Hypothalamus (tissue), 51 donors: ENCODE measurements at places on chromosomes 6 and 20.

DNA sequence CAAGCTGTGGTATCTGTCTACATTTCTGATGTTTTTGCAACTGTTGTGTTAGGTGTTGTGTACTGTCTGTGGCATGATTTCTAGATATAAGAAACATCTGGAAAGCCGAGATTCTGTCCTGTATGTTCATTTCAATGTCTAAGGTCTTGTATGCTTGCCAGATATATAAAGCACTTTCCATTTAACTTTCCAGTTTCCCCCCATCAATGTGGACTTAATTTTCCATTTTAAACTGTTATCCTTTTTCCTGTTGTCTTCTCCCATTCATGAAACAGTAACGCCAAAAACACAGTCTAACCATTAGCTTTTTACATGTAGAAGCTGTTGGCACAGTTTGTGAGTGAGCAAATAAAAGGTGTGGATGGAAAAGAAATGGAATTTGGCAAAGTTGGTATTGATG lies 181.6 kb downstream of the FARS2 start:
- no peak for DNase-seq

- DNase-seq, result no peak
Measured at GRCh38 chr20:31565699-31566318, 39.3 kb upstream of the ID1 start.

DNA sequence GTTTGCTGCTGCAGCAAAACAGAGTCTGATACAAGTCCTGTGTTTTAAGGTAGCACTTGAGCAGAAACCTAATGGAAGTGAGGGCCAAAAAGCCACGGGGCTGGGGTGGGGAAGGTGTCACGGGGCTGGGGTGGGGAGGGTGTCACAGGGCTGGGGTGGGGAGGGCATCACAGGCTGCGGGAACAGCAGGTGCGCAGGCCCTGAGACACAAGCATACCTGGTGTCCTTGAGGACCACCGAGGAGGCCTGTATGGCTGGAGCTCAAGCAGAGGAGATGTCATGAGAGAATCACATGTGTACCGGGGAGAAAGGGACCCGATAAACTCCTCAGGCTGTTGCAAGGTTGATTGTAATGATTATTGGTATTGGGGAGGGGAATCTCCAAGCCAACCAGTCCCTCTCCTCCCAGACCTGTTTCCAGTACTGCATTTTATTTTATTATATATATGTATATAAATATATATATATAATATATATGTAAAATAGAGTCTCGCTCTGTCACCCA lies 13.6 kb upstream of the SPO11 start:
- no peak for DNase-seq

DNA sequence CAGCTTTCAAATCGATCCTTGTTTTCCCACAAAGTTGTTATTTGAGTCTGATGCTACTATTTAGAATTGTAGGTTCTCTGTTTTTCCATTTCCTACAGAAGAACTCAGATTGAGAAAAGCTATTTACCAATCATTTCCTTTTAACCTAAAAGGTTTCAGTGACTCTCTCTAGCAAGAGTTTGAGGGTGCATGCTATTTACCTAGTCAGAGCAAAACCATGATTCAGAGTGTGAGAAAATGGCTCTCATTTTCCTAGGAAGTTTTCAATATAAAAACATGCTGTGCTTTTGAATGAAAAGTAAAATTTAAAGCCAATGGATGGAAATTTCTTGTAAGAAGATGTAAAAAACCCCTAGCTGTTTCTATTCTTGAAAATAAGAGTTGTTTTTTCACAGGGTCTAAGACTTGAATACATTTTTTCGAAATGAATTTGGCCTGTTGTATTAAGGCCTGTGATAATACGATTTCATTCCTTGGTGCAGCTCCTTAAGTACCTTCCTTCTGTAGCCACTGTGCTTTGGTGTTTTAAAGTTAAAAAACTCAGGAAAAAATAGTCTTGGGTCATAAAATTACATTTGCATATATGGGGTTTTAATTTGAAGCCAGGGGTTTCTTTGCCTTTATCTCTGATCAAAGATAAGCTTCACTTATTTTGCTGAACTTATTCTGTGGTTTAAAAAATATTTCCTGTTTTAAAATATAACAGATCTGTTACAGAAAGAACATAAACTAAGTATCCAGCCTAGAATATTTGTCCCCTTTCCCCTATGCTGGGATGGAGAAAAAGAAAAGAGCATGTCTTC lies 18.0 kb upstream of the RSPH3 start:
- no peak for DNase-seq

GRCh38 chr6:169999367-169999766 lies 247.9 kb downstream of the ERMARD start:
- no peak for DNase-seq

DNA sequence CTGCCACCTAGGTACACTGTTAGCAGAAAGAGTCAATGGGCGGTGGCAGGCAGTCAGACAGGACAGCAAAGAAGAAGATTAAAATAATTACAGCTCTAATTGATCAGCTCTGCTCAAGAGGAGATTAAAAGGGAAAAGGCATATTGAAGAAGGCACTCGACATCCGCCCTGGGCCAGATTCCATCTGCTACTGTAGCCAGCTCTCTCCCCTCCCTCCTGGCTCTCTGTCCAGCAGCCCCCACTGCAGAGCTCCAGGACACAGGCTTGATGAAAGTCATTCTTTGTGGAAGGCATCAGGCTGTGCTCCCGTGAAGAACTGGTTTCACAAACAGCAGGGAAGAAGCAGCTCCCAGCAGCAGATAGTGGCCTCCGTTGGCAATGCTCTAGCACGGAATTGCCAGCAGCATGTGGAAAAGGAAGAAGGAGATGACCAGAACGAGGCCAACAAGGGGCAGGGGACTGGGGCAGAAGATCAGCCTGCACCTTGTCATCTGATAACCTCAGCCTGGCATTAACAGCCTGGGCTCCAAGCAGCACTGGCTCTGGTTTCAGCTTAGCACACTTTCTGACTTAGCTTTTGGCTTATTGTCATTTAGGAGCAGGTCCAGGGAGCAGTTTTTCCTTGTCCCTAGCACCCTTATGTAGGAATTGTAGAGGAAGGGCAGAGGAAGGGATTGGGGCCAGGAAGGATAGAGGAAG lies 465.9 kb downstream of the KIF16B start:
- no peak for DNase-seq

GRCh38 chr6:43115365-43115764 lies 39.3 kb downstream of the PTK7 start:
- no peak for DNase-seq

GRCh38 chr20:38514185-38514584 lies 41.5 kb downstream of the RALGAPB start:
- DNase-seq, result no peak
